ENCODE measurements at places on chromosomes 16 and 17.

DNA sequence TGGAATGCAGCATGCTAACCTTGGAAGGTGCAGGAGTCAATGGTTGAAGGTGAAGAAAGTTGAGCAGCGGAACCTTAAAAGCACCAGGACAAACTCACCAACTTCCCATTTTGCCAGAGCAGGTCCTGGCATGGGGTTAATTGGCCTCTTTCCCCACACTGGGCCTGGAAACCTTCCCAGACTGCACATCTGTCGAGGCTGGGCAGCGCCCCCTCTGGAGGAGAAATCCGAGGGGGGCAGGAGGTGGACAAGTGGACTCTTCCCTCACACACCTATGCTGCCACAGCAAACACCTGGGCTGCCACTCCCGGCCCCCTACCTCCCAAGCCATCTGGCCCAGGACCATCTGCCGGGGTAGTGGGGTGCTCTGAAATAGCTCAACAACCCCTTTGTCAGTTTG is 232.4 kb downstream of the CBLN1 start:
- DNase-seq, result no peak

DNA sequence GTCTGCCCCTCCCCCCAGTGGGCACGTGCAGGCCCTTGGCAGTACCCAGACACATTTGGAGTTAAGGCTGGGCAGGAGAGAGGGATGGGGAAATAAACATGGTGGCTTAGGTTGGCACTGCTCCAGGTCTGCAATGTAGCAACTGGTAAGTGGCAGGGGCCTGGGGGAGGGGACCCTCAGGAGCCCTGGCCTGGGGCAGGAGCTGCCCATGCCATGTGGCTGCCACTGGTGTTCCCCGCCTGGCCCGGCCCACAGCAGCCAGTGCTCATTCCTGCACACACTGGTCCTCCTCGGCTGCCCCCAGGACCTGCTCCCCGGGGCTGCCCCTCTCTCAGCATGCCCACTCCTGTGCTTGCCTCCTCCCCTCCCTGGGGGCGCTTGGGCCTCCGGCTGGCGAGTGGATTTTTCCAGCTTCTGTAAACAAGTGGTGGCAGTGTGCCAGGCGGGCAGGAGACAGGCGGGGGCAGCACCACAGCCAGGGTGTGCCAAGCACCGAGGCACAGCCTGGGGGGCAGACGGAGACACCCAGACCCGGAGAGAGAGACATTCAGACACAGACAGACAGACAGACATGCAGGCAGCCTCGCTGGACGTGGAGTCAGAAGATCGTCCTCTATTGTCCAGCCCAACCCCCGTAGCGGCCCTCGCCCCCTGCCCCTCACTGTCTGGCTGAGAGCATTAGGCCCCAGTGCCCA is 9.4 kb downstream of the THRA start:
- no peak for DNase-seq

- DNase-seq, result no peak
These were observed 699 bp upstream of the PVALEF start for GRCh38 chr17:81164371-81165245.

- no peak for DNase-seq
These were observed at the start of gene ITGB3 for GRCh38 chr17:47253541-47254402. TSS of gene ITGB3 (plus strand) at chr17:47253827. CDS start at chr17:47253862, 35 bp downstream.

DNA sequence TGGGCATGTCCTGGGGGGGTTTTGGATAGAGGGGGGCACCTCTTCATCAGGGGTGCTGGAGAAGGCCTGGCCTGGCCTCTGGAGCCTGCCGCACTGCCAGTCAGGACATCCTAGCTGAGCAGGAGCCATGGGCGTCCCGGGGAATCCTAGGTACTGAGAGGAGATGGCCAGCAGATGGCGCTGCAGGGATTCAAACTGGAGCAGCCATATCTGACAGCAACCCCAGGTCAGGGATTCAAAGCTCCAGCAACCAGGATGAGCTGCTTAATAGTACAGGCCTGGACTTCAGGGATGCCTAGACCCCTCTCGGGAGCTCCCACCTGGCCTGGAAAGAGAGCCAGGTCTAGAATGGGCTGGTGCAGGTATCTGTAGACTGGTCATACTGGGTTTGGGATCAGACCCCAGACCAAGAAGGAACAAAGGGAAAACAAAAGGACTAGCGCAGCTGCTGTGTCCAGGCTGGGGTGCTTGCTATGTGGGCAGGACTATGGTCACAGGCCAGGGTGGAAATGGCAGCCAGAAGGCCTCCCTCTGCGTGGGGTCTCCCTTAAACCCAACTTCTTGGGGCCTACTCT is 306.9 kb upstream of the RBFOX1 start:
- peak; percentile 13 for DNase-seq

GRCh38 chr17:35866341-35866950 is 2.2 kb downstream of the HEATR9 start:
- no peak for DNase-seq

GRCh38 chr17:74682471-74683190 is 30.1 kb downstream of the CD300LF start:
- no peak for DNase-seq

DNA sequence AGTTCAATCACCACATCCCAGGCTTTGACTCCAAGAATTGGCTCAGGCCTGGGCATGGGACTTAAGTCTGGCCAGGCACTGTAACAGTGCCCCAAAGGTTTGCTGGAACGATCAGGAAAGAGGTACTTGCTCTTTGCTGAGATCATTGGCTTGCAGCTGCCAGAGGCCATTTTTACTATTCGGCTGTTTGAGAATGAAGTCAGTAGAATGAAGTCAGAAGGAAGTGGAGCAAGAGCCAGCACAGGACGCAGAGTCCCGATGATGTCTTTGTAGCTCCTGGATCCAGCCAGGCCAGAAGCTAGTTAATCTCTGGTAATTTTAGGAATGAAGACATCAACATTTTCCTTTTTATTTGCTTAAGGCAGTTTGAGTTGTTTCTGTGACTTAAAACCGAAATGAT is 195.5 kb downstream of the RAB11FIP4 start:
- no peak for DNase-seq

- no peak for DNase-seq
These were observed 2.9 kb downstream of the UBB start for GRCh38 chr17:16383772-16384287.

DNA sequence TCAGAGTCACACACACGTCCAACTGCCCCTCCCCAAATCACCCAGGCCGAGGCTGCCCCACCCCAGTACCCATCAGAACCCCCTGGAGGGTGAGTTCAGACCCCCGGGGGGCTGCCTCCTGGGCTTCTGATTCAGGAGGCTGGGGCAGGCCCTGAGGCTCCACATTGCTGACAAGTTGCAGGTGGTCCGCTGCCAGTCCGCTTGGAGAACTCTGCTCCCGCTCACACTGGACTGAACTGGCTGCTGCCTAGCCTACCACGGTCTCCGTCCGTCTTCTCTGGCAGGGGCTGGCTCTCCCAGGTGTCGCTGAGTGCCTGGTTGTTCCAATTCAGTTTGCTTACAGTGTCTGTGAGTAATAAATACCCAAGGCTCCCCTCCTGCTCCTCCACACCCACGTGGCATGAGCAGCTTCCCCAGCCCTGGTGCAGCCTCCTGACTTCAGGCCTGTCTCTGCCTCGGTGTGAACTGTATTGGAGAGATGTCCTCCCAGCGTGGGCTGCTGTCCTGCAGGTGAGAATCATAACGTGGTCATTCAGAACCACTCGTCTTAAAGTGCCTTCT is 163.4 kb downstream of the LAT start:
- no peak for DNase-seq

DNA sequence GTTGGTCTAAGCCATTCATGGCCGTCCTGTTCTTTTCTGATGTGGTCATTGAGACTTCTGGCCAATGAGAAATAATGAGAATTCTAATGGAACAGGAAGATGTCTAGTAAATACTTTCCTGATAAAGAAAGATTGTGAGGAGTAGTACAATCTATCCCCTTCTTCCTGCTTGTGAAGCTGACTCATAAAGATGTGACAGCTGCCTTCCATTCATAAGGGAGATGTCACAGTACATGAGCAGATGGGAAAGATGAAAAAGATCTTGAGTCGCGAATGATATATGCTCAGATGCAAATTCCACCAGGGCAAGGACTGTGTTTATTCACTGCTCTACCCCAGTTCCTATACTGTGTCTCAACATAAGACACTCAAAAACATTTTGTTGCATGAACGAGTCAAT is 111.7 kb upstream of the FOXF1 start:
- no peak for DNase-seq

GRCh38 chr16:87671221-87671620 is 68.9 kb downstream of the JPH3 start:
- DNase-seq, result no peak

GRCh38 chr17:65595071-65595656 is 33.7 kb upstream of the AXIN2 start:
- no peak for DNase-seq

GRCh38 chr16:2498531-2499253 is 15.1 kb upstream of the ATP6V0C start:
- no peak for DNase-seq

GRCh38 chr17:15893658-15894024 is 51.3 kb upstream of the ADORA2B start:
- DNase-seq, result no peak

- DNase-seq, result no peak
These were observed 11.9 kb downstream of the PIEZO1 start for GRCh38 chr16:88772871-88773811.

DNA sequence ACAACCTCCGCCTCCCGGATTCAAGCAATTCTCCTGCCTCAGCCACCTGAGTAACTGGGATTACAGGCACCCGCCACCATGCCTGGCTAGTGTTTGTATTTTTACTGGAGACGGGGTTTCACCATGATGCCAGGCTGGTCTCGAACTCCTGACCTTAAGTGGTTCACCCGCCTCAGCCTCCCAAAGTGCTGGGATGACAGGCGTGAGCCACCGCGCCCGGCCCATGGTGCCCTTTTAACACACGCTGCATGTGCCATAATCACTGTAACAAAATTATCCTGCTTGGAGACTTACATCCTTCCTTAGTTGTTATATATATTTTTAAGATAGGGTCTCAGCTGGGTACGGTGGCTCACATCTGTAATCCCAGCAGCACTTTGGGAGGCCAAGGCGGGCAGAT is 5.4 kb downstream of the CD7 start:
- DNase-seq, result no peak

DNA sequence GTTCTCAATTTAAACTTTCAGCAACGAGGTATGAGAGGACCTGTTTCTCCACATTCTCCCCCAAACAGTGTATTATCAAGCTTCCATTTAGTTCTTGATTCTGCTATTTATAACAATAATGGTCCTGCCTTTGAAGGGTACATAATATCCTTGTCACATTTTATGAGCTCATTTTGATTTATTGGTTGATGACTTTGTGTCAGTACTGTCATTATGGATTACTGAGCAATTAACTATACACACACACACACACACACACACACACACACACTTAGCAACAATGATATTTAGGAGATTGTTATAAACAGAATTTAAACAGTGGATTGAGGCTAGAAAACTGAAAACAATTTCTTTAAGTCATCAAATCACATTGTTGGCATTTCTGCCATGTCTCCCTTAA is 7.0 kb downstream of the TMIGD1 start:
- DNase-seq, result no peak

DNA sequence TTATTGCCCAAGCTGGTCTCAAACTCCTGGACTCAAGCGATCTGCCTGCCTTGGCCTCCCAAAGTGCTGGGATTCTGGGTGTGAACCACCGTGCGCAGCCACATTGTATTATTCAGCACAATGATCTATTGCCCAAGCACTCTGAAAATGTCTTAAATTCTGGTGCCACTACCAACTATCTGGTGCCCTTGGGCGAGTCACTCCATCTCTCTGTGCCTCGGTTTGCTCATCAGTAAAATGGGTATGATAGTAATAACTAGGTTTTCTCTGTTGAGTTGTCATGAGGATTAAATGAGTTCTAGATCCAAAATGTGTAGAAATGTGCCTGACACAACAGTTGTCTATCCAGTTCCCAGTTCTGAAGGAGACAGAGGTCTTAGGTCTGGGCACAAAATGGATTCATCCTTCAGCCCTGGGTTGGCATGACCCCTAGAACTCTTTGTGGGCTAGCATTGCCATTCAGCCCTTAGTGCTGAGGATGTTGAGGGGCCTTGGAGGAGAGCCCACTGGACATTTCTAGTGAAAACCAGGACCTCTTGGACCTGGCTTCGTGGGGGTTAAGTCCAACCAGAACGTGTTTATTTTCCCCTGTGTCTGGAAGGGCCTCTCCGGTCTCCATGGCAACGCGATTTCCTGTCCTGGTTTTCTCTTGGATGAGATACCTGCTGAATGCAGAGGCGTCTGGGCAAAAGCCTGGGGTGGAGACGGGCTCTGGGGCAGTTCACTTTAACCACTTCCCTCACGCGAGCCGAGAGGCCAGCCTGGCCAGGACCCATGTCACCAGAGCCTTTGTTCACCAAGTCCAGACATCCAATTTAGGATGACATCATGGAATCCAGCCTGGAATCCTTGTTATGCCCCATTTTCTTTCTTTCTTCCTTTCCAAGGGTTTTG is 43.7 kb upstream of the TNRC6A start:
- no peak for DNase-seq

DNA sequence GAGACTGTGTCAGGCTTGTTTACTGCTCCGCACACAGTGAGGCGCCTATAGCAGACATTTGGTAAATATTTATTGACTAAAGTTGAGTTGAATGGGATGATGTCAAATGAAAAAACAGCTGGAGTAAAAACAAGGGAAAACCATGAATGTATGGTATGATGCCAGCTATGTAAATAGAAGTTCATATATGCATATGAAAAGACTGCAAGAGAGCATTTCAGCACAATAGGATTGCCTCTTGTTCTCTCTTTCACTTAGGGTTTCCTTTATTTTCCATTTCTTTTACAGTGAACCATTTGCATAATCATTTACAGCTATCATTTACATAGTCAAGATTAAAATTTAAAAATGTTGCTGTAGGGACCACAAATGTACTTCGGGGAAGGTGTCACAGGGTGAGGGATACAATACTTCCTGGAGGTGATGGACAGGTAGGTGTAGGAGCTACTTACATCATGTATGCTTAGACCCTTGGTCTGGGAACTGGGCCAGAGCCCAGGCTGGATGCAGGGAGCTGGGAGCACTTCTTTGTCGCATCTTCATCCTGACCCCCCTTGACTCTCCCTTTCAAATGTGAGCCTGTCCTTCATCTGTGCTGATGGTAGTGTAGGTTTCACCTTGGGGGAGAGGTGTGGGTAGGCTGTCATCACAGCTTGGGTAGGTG is 113.3 kb downstream of the UTP18 start:
- no peak for DNase-seq

- DNase-seq, result no peak
These were observed 299.5 kb downstream of the MAF start for GRCh38 chr16:79301051-79301450.

- no peak for DNase-seq
These were observed 272.8 kb upstream of the KCNJ16 start for GRCh38 chr17:69802045-69802740.

GRCh38 chr16:48128769-48129168 is 27.0 kb downstream of the ABCC12 start:
- DNase-seq, result no peak

- no peak for DNase-seq
These were observed 4.9 kb upstream of the TMEM88 start for GRCh38 chr17:7849751-7850504.

DNA sequence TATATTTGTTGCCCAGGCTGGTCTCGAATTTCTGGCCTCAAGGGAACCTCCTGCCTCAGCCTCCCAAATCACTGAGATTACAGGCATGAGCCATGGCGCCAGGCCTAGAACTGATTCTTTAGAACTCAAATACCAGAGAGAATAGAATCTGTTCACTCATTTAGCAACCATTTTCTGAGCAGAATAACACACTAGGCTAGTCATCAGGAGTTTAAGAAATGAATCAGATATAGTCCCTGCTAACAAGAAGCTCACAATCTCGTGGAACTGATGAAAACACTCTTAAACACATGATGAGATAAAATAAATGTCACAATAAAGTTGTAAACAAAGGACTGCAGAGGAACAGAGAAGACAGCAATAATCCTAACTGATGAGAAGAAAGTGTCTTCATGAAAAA is 55.8 kb upstream of the ADCY9 start:
- no peak for DNase-seq
